ENCODE measurements at places on chromosomes 1 and 21.
A peak's percentile ranks its signal among the peaks of the same experiment; 100 is the strongest.

- DNase-seq, result peak; percentile 39
These were observed at the start of gene TRAF5 for GRCh38 chr1:211326528-211327345. Gene TRAF5, plus strand, starts transcription at chr1:211326833. Its CDS starts 26,407 bp downstream, at chr1:211353240.

- peak; percentile 43 for DNase-seq
These were observed 27.9 kb upstream of the BMP8B start for GRCh38 chr1:39816415-39817090.

DNA sequence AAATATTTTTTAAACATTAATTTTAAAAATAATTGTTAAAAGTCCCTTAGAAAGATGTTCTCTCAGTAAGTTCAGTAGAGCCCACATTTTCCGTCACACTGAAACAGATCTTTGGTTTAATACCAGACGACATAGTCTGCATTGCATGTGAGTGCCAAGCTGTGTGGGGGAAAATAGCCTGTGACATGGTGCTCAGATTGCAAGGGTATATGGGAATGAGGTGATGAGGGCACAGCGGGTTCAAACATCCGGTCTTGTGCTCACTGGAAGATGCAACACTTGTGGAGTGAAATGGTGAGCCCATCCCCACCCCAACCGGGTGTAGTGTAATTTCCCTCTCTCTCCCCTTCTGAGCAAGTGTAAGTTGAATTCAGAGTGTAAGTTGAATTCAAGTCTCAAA lies 114.3 kb downstream of the PEX14 start:
- DNase-seq, result no peak

DNA sequence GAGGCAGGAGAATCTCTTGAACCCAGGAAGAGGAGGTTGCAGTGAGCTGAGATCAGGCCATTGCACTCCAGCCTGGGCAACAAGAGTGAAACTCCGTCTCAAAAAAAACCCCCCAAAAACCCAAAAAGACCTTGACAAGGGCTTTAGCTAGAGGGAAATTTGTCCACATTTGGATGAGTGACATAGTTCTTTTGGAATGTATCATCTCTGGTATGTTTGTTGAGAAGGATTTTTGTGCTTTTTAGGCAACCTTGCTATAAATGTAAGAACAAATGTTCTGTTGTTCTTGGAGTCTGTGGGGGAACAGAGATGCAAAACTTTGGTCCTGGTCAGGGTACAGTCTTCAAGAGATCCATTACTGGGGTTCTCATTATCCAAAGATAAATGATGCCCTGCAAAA lies 28.9 kb downstream of the INAVA start:
- no peak for DNase-seq

GRCh38 chr1:206651958-206652890 lies 16.9 kb downstream of the DYRK3 start:
- DNase-seq, result no peak

GRCh38 chr21:37462087-37462861 lies 95.7 kb downstream of the DYRK1A start:
- DNase-seq, result no peak

DNA sequence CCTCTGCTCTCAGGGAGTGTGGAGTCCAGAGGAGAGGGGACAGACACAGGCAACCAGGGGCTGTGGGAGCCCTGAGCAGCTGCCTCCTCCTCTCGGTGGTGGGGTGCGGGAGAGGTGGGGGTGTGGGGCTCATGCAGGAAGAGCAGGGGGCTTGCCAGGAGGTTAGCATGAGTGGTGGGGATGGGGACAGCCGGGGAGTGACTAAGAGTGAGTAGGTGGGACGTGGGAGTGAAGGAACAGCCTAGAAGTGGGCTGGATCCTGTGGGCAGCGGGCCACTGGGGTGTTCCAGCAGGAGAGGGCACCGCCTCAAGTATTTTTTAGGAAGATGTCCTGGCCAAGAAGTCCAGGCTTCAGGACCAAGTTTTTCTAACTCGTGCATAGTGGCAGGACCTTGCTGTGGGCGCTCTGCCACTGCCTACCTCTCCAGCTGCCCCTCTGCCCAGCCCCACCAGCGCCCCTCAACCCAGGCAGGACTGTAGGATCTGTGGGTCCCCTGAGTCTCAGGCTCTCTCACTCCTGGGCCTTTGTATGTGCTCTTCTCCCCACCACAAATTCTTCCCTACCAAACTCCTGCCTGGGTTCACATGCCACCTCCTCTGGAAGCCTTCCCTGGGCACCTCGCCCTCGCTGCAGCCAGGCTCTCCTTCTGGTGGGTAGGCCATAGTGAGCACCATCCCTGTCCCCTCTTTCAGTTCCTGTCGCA lies 18.8 kb upstream of the LHX4 start:
- no peak for DNase-seq

DNA sequence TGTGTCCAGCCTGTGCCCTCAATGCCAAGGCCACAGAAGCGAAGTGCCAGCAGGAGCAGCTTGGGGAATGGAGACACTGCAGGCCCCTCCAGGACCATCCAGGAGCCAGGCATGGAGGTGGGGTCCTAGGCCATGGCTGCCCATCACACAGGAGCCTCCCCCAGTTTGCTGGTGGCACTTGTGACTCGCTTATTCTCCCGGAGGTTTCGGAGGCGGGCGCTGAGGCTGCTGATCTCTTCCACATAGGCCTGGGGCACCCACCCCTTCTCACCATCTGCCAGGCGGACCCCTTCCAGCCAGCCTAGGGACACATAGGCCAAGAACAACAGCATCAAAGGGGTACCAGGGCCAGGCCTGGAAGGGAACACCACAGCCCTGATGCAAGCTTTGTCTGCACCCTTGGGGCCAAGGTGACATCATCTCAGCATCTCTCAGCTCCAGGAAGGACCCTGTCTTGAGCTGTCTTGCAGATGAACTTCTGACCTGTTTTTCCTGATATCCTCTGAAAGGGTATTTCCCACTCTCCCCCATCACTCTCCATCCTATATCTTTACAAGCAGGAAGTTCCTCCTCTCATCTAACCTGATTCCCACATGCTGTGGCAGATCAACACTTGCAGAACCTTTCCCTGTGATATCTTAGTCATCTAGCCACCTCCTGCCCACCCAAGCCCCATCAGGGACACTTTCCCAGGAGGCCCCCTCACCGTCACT lies 13.9 kb downstream of the ARHGEF19 start:
- DNase-seq, result no peak

DNA sequence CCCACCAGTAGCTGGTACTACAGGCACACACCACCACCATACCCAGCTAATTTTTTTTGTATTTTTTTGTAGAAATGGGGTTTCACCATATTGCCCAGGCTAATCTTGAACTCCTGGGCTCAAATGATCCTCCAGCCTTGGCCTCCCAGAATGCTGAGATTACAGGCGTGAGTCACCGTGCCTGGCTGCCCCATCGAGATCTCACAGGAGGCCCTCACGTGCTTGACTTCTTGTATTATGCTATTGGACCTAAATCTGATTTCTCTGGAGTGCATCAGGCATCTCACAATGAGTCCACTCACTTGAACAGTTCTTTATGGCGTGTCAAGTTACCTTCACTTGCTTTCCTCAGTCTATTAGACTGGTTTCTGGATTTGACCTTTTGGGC lies 9.3 kb upstream of the RSRP1 start:
- DNase-seq, result no peak

GRCh38 chr1:41898191-41898713 lies 20.5 kb downstream of the HIVEP3 start:
- no peak for DNase-seq

- DNase-seq, result no peak
These were observed 1446.8 kb downstream of the NCAM2 start for GRCh38 chr21:22444990-22445389.

DNA sequence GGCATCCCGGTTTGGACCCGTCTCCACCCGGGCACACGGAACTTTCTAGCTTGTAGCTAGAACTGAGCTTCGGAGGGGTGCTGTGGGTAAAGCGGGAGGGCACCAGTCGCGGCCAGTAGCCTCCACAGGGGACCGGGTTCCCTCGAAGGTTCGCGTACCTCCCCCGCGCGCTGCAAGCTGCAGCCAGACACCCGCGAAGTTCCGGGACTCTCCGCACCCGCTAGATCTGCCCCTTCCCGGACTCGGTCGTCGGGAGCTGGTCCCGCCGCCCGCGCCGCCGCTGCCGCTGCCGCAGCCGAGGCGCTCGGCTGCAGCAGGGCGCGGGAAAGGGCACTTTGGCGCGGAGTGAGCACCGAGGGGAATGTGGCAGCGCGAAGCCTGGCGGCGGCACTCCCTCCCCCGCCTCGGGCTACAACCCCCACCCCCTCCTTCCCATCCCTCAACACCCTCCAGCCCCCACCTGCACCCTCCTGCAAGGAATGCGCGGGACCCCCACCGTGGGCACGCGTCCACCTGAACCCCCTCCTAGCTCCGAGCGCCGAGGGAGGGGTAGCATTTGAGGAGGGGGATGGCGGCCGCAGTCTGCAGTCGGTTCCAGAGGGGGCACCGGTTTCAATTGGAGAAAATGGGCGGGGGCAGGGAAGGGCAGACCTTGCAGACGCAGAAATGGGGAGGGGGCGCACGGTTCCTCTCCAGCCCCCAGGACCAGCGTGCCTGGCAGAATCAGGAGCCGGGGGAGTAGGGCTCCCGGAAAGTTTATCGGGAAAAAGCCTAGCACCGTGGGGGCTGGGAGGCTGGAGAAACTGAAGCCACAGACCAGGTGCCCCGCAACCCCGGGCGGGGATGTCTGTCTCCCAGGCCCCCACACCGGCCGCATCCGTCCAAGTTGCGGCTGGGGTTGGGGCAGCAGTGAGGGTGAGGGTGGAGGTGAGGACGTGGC lies 968 bp downstream of the CSMD2 start:
- no peak for DNase-seq

GRCh38 chr1:81068726-81069125 lies 732.0 kb upstream of the ADGRL2 start:
- DNase-seq, result no peak

GRCh38 chr1:202671399-202671798 lies 38.9 kb downstream of the SYT2 start:
- DNase-seq, result no peak

DNA sequence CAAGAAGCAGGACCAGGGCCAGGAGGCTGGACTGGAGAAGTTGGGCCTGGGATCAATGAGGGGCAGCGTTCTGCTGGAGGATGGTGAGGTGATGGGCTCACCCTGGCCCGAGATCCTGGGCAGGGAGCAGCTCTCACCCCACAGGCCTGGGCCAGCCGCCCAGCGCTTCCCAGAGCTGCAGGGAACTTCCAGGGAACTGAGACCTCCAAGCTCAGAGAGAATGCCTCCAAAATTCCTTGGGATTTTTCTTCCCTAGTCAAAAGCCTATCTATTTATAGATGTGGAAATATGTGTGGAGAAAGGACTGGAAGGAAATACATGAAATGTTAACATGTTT lies 121.2 kb downstream of the SPSB1 start:
- no peak for DNase-seq

DNA sequence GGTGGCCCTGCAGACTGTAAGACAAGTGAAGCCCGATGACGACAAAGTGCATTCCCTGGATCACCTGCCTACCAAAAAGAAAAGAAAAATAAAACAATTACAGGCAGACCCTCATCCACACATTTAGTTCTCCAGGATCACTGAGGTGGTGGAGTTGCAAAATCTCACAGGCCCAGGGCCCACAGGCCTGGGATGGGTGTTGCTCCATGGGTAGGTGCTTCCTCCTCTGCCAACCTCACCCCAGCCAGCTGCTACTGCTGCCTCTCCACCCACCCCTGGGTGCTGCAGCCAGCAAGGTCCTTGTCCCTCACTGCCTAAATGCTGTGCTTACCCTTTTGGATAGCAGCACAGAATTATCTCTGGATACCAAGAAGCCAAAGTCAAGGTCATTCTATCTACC lies 146.4 kb upstream of the GALNT2 start:
- DNase-seq, result no peak

DNA sequence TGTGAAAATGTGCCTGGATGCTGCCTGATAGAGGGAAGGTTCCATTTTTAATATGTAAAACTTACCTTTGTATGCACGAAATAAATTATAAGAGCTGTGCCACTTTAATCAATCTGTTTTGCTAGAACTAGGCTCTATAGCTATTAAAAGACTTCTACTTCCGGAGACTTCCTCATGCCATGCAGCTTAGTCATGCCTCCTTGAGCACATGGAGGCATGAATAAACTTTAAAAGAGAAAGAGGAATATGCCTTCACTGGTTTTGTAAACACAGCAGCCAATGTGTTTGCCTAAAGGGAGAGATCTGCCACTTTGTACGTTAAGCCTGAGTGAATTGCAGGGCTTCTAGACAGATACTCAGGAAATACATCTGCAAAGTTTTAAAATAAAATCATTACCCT lies 604.6 kb downstream of the LRRIQ3 start:
- DNase-seq, result no peak

- no peak for DNase-seq
These were observed 199.4 kb upstream of the NRIP1 start for GRCh38 chr21:15264084-15264665.

DNA sequence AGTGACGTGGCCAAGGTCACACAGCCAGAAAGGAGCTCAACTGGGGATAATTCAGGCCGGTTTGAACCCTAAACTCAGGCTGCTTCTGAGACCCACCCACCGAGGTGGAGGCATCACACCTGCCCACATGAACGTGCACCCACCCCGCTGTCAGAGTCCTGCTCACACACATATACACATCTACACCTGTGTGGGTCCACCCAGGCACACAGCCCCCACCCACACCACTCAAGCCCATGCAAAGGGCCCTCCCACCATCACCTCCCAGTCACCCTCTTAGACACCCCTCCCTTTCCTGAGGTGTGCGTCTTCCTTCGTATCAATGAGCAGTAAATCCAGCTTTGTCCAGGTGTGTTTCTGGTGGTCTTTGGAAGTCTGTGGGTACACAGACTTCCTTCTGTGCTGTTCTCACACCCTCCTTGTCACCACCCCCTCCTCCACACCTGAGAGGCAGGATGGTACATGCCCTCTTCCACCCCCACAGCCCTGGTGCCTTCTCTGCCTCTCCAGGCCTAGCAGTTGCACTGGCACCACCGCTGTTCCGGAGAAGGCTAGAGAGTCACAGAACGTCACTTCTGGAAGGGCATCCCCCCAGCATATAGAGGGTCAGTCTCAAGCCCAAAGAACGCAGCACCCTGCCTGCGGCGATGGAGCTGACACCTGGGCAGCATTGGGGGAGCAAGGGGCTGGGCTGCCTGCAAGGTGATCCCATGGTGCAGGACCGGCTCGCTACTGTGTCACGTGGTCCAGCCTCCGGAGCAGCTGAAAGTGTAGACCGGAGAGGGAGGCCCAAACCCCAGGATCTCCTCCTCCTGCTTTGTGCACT lies 18.9 kb upstream of the FAM131C start:
- DNase-seq, result no peak

- no peak for DNase-seq
These were observed 17.4 kb downstream of the MAST2 start for GRCh38 chr1:45820788-45821187.

Data from activated naive CD4-positive, alpha-beta T cell (primary cell).